ENCODE measurements at places on chromosomes 4 and X.

DNA sequence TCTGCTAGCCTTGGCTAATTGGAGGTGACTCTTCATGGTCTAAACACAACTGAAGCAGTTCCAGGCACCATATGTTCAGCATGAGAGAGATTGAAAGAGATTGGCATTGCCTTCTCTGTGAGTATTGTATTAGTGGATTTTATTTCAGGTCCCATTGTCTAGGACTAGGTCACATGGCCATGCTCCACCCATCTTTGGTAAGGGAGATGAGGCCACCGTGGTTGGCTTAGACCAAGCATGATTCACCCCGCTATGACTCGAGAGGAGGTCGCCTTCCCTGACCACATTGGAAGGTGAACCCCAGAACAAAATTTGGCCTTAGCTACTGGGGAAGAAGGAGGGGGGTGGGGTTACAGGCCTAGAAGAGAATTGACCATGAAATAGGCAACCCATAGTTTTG lies 109.9 kb upstream of the BCOR start:
- DNase-seq = no peak

DNA sequence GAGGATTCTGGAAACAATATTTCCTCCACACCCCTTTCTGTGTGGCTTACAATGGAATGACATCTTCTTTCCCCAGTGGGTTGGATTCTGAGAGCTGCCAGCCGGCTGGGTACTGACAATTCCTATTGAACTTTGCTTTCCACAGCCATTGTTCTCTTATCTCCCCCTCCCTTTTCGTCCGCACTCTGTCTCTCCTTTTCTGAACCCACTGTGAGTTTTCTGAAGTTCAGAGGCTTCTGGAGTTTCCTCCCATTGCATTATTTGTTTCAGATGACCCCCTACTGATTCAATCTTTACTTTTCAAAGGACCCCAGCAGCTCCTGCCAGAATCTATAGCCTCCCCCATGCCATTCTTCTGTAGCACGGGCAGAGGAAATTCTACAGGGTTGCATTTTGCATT lies 10.4 kb downstream of the SMPX start:
- DNase-seq = no peak

DNA sequence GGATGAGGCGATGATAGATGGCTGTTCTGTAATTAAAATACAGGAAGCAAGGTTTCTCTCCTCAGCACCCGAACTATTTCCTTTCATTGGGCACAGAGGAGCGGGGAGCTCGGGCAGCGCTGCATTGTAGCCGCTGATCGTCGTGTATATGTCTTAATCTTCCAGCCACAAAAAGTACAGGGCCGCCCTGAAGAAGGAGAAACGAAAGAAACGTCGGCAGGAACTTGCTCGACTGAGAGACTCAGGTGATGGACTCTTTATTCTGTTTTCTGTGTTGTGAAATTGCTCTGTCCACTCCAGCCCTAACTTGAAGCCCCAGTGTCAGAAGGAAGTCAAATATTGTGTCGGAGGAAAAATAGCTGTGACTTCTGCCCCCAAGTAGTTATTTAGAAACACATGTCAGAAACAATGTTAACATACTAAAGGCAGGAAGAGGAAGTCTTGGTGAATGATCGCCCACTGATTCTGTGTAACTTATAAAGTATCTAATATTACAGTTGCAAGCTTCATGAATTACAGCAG lies 546 bp downstream of the ZRSR2 start:
- peak; percentile 10 for DNase-seq

GRCh38 chr4:74516303-74516702 lies 71.4 kb downstream of the AREG start:
- no peak for DNase-seq

DNA sequence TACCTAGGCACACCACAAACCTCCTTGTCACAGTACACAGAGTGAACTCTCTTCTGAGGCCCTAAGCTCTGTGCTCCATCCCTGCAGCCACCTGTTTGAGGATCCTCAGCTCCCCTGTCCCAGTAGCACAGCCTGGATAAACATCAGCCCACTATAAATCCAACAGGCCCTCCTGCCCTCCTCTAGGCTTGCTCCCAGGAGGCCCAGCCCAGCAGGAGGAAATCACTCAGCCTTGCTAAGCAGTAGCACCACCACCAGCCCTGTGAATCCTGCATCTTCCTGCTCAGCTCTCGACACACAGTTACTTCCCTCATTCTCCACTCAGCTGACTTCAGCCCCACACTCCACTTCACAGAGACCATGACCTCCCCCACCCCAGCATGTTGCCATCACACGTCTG lies 273.9 kb downstream of the BCOR start:
- no peak for DNase-seq

DNA sequence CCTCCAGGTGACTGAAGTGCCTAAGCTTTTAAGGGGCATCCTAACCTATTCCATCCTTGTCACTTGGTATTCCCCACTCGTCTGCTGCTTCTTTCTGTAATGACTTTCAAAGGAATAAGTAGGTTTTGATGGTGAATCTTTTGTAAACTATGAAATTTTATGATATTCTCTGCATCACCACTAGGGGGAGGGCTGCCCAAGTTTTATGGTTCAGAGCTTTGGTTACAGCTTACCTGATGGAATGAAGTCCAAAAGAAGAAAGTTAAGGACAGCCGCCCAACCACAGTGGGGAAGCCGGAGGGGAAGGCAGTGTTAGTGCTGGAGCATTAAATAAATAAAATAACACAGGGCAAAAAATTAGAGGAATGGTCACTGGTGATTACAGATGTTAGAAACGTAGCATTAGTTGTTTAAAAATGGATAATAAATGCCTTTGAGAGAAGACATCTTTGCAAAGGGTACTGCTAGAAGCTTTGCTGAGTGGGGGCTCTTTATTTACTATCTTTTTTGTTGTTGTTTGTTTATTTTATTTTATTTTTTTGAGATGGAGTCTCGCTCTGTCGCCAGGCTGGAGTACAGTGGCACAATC lies 204.9 kb downstream of the GBA3 start:
- peak; percentile 52 for DNase-seq

- no peak for DNase-seq
Observed at GRCh38 chr4:52588771-52589591, 70.1 kb downstream of the USP46 start.

GRCh38 chr4:102868153-102868780 lies 525 bp upstream of the CISD2 start:
- DNase-seq = no peak

- DNase-seq = peak; percentile 90
Observed at GRCh38 chr4:23934915-23935314, 45.1 kb upstream of the PPARGC1A start.

- DNase-seq = no peak
Observed at GRCh38 chrX:130100180-130100579, 10.1 kb downstream of the ELF4 start.
